ENCODE measurements at places on chromosomes 5 and 9. TPM values are rescaled to one million over a fixed set of nuclear protein-coding genes. Genes with fewer than 3 reads are reported as not detected.

Gene PPP2R2B
- 3.0 TPM for total RNA-seq

Gene PCDHGC5
- 1.5 TPM for total RNA-seq

Gene SOHLH1
- total RNA-seq, result not detected

Gene OMD
- 11.4 TPM for total RNA-seq

Gene PTGES
- total RNA-seq, result 0.78 TPM

Gene PCDHB9
- total RNA-seq, result 2.3 TPM

Gene PRR7
- not detected for total RNA-seq

Gene SPINK4
- not detected for total RNA-seq

Gene C8G
- total RNA-seq, result not detected

Gene FAM153A
- total RNA-seq, result 14.0 TPM

Gene SPATA31D4
- not detected for total RNA-seq

Gene PCDHB11
- total RNA-seq, result 0.99 TPM

Gene CFAP77
- total RNA-seq, result not detected

Gene SLC45A2
- total RNA-seq, result not detected

Gene INSL6
- not detected for total RNA-seq

Gene CEP72
- 2.8 TPM for total RNA-seq

Gene PDE6A
- not detected for total RNA-seq

Measured in gastroesophageal sphincter (tissue), 4 donors.